DMS79 treated with DMSO at 0.1 percent for 48 hours (cell line): ENCODE measurements at places on chromosomes 16 and 17.

GRCh38 chr16:59665618-59666220 lies 931.6 kb upstream of the GOT2 start:
- DNase-seq = no peak

DNA sequence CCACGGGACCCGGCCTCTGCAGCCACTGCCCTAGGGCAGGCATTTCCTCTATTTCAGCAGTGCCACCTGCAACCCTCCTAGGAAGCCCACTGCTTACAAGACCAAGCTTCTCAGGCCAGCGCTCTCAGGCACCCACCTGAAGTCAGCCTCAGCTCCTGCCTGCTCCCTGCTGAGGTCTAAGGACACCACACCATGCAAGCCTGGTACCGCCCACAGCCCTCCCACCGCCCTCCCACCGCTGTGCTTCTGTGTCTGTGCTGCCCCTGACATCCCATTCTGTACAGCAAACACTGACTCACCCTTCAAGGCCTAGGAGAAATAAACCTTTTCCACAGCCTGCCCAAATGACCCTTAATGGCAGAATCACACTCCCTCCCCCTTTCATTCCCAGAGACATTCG lies 6.3 kb downstream of the CLUH start:
- DNase-seq = no peak

- DNase-seq = no peak
These were observed 18.7 kb downstream of the RCVRN start for GRCh38 chr17:9886141-9886930.

DNA sequence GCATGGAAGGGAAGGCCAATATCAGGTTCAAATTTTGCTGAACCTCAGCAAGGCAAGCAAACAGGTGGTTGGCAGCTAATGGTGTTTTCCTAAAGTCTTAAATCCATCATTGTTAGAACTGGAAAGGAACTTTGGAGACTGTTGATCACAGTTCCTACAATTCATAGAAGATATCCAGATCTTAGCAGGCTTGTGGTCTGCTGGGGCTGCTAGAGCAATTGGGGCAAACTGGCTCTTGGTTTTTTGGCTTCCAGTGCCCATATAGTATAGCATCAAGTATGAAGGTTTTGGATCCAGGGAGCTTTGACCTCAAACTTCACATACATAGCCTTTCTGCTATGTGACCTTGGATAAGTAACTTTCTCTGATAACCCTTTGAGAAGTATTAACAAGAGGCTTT lies 49.7 kb downstream of the IGF2BP1 start:
- DNase-seq = no peak

DNA sequence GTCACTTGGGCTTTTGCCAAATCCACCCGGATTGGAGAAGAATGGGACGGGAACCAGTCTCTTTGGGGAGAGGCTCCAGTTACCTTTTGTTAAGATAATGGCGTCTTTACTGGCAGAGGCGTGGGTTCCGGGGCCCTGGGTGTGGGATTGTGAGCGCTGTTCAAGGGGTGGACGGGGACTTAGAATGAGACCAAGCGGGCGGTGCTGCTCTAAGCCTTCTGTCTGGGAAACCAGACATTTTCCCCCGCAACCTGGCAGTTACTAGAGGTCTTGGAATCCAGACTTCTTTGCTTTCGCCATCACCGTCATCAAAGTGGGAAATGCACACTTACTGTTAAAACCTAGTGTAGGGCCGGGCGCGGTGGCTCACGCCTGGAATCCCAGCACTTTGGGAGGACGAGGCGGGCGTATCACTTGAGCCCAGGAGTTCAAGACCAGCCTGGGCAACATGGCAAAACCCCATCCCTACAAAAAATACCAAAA lies 706 bp downstream of the TEN1 start:
- DNase-seq = no peak

- DNase-seq = no peak
These were observed 19.7 kb downstream of the CIITA start for GRCh38 chr16:10896723-10897122.

- DNase-seq = no peak
These were observed 25.5 kb upstream of the CIITA start for GRCh38 chr16:10851512-10851911.
